ENCODE measurements at places on chromosomes 16 and 17.

DNA sequence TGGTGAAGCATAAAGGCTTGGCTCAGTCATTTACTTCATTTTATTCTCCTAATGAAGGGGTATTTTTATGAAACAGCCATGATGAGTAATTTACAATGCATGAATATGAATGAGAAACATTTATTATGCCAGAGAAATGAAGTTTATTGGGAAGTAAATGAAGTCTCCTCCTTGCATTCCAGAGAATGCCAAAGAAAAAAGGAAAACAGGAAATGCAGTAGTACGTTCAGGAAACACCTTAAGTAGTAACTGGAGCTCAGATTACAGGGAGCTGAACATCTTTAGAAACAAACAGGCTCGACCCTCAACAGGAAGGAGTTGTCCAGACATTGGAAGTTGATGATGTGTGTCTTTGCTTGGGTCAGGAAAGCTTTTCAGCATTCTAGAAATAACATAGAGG, 4.6 kb downstream of the KRT34 start:
- no peak for DNase-seq

DNA sequence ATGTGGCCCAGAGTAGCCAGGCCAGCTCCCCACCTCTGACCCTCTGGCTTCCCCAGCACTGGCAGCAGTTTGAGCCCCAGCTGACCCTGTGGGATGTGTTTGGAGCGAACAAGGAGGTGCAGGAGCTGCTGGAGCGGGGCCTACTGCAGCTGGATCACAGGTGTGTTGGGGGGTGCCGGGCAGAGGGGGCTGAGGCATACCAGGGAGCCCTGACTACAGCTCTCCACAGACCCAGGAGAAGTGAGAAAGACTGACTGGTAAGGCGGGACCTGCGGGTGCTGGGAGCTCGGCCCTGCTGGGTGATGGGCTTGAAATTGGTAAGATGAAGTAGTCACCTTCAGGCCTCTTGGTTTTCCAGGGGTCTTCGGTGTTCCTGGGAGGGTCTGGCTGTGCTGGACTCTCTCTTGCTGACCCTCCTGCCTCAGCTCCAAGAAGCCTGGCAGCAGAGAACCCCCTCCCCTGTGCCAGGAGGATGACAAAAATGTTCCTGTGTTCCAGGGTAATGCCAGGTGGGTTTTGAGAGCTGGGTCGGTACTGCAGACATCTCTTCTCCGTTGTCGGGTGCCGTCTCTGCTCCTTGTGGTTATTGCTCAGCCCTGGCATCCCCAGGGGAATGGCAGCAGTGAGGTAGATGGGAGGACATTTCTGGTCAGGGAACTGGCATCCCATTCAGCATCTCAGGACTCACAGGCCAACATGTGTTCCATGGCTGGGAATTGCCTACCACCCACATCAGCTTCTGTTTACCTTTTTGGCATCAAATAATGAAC, 5.9 kb downstream of the RSAD1 start:
- DNase-seq, result no peak

DNA sequence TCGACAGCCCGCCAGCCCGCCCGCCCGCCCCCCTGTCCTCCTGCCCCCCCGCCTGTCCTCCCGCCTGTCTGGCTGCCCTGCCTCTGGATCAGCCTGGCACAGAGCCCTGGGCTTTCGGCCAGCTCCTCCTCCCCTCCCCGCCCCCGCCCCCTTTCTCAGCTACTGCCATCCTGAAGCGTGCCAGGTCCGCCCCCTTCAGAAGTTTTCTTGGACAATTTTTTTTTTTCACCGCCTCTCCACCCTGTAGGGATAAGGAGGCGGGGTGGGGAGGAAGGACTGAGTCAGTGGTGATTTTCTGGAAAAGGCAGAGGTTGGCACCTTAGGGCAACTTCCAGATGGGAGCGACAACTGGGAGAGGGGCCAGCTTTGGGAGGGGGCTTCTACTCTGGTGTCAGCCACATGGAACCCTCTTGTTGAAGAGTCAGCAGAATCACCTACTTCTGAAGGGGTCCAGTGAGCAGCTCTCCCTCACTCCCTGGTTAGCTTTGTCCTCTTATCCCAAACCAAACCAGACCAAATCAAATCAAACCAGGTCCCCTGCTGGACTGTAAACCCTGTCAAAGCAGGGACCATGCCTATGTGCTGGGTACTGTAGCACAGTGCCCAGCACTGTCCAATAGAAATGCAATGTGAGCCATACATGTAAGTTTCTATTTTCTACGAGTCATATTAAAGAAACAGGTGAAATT, 19.7 kb downstream of the IGF2BP1 start:
- DNase-seq, result no peak

DNA sequence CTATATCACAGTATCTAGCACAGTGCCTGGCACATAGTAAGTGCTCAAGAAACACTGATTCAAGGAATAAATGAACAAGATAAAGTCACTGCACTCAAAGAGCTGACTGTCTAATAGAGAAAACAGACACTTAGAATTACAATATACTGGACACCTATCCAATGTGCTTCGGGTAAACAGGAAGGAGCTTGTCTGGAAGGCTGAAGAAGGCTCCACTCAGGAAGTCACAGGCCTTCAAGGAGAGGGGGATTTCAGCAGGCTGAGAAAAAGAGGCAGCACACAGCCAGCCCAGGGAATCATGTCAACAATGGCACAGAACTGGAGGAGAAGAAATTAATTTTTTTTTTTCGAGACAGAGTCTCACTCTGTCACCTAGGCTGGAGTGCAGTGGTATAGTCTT, 9.7 kb upstream of the IL4R start:
- DNase-seq, result no peak

DNA sequence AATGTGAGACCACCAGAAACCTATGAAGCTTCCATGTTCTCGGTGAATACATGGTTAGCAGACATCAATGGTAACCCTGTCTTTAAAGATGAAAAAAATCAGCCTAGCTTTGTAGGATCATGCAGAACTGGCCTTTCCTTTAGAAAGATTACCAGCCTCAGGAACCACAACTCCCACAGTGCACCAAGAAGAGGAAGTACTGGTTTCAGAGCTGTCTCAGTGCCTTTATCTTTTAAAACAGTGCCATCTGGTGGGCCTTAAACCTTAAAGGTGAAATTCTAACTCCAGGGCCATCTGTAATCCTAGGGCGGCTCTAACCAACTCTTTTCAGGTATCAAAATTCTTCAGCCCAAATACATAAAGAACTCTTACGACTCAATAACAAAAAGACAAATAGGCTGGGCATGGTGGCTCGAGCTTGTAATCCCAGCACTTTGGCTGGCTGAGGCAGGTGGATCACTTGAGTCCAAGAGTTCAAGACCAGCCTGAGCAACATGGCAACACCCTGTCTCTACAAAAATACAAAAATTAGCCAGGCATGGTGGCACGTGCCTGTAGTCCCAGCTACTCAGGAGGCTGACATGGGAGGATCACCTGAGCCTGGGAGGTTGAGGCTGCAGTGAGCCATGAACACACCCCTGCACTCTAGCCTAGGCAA, 5.4 kb downstream of the ATPAF2 start:
- no peak for DNase-seq

DNA sequence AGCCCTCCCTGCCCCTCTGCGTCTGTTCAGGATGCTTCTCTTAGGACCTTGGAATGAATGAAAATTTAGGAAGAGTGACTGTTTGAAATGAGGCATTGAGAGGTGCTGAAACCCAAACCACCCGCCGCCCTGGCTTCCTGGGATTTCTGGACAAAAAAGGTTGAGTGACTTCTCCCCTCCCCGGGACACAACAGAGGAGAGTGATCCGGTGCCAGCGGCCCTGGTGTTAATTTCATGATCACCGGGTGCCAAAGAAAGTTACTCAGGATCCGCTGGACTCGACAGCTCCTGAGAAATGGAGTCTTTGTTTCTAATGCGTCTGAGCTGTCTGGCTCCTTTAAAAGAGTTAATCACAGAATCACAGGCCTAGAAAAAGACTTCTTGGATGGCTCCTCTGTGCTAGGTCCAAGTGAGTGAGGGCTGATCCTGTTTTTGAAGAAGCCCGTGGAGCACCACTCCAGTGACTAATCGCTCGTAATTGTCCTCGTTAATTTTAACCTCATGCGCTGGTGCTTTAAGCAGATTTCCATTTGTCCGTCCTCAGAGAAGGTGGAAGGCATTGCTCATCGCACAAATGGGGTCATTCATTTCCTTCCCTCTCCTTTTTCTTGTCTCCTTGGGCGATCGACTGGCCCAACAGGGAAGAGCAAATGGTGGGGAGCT, 144.4 kb upstream of the ZFHX3 start:
- no peak for DNase-seq

- DNase-seq, result no peak
Measured at GRCh38 chr17:178292-179065, 3.0 kb downstream of the DOC2B start.

DNA sequence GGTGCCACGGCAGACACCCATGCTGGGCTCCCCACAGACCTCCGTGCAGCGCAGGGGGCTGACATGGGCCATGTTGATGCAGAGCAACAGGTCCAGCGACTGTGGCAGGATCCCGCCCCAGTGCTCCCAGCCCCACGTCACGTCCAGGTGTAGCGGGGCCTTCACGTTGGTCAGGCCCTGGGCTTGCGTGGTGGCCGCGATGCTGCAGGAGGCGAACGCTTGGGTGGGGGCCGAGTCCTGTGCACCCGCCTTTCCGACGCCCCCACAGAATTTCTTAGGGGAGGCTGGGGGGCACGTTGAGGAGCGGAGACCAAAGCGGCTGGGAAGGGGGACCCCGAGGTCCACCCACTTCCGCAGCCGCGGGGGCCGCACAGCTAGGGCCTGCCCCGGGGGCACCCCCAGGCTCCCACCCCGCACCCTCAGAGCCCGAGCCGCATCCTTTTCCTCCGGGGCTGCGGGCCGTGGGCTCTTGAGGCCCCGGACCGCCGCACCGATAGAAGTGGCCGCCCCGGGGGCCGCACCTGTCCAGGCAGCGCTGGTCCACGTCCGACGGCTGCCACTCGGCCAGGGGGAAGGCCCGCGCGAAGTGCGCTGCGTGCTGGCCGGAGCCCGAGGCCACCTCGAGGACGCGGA, 416 bp downstream of the METTL26 start:
- DNase-seq, result no peak

- no peak for DNase-seq
Measured at GRCh38 chr17:31274252-31274651, 22.8 kb downstream of the OMG start.

DNA sequence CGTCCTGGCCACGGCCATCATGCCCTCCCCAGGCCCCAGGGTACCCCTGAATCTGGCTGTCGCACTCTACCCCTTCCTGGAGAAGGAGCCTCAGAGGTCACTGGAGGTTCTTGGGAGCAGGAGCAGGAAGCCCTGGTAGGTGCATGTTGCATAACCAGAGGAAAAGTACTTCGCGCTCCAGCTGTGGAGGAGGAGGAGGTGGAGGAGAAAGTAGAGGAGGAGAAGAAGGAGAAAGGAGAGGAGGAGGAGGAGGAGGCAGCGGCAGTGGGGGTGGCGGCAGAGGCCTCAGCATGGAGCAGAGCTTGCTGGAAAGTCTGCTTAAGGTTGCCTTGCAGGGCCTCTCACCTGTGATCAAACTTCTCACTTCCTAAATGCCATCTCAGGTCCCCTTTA, 61.8 kb downstream of the BAIAP2 start:
- DNase-seq, result no peak

DNA sequence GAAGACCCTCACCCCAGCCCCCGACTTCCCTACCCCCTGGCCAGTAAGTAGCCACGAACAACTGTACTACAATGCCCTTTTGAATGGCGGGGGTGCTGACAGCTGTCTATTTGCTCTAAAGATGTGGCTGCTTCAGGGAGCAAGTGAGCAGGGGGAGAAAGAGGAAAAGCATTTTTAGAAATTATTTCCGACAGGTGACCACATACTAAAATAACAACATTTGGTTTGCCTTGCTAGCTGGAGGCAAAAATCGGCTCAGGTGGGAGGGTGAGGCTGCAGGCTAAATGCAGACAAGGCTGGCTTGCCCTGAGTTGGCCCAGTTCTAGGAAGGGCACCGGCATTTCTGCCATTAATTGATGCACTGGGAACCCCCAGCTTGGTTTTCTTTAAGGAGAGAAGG, 188.5 kb downstream of the XYLT1 start:
- no peak for DNase-seq

DNA sequence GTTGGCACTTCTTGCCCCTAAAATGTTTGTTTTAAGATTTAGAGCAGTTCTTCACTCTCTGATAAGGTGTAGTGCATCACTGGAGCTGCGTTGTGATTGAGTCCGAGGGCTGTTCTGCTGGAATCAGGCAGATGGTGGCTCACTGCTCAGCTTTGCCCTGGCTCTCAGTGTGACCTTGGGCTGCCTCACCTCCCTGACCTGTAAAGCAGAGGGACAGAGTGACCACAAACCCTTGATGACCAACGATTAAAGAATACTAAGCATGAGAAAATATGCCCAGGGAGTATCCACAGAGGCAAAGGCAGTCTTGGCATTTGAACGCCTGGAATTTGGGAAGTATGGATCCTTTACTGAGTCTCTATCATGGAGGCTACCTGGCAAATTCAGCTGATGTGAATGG, 18.1 kb downstream of the CMIP start:
- DNase-seq, result no peak

DNA sequence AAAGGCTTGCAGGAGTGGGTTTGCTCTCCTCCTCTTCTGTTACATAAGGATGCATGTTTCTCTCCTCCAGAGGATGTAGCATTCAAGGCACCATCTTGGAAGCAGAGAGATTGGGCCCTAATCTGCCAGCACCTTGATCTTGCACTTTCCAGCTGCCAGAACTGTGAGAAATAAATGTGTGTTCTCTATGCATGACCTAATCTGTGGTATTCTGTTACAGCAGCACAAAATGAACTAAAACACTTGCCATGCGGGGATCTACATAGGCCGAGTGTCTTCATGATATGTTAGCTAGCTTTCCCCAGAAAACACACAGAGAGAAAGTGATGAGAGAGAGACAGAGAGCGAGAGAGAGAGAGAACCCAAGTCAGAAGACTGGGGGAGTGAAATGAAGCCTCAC, 273.5 kb downstream of the UTP18 start:
- DNase-seq, result no peak

DNA sequence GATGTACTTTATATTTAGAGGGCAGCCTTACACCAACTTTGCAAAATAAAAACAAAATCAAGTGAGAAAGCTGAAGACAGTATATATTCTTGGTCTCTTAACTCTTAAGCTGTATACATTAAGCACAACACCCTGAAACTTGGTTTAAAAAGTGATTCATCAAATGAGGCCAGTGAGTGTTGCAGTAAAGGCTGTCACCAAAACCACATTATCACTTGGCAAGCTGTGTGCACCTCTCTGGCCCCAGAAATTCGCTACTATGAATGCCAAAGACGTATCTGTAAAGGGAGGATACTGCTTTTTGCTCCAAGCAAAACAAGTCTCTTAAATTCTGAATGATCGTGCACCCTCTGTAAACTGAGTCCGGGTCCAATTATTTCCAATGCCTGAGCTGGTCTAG, 163.9 kb downstream of the ZFHX3 start:
- no peak for DNase-seq

Data from progenitor cell of endocrine pancreas (in vitro differentiated cells).